ENCODE measurements at places on chromosomes 2 and 18. TPM values are rescaled to one million over a fixed set of nuclear protein-coding genes. Genes with fewer than 3 reads are reported as not detected.

- no peak for DNase-seq
These were observed 79.8 kb upstream of the LRPPRC start for GRCh38 chr2:44075541-44075940.

OSR1 gene
- total RNA-seq = not detected

CYS1 gene
- not detected for total RNA-seq

PCARE gene
- not detected for total RNA-seq

SFTPB gene
- 11.6 TPM for total RNA-seq

GRCh38 chr2:118971245-118972122 lies 29.5 kb downstream of the MARCO start:
- DNase-seq = no peak

DNA sequence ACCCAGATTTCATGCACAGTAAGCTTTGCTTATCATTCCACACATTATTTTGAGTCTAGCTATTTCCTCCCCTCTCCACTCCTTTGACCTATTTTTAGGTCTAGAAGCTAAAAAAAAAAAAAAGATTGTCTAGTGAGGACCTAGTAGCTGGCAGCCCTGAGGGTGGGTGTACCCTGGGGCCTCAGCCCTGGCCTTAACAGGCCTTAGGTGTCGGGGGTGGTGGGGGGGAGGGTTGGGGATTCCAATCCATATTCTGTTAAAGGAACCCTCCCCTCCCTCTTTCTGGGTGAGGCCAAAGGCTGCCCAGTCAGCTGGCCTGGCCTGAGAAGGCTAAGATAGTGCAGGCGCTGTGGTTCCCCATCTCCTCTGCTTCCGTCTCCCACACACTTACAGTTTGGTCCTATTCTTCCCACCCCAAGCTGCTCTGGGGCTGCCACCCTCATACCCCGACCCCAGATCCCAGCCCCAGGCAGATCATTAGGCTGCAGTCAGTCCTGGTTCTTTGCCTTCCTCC lies 65.5 kb upstream of the HK2 start:
- DNase-seq = no peak

- DNase-seq = no peak
These were observed 39.0 kb downstream of the OXER1 start for GRCh38 chr2:42724886-42725285.

SMPD4 gene
- 56.3 TPM for total RNA-seq

- DNase-seq = no peak
These were observed 14.0 kb downstream of the TNS1 start for GRCh38 chr2:217988840-217989204.

DNA sequence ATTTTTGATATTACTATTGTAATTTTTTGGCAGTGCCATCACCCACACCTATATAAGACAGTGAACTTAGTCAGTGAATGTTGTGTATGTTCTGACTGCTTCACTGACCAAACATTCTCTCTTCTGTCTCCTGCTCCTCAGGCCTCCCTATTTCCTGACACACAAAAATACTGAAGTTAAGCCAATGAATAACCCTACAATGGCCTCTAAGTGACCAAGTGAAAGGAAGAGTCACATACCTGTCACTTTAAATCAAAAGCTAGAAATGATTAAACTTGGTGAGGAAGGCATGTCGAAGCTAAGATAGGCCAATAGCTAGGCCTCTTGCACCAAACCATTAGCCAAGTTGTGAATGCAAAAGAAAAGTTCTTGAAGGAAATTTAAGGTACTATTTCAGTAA lies 151.9 kb downstream of the RND3 start:
- DNase-seq = no peak

DNA sequence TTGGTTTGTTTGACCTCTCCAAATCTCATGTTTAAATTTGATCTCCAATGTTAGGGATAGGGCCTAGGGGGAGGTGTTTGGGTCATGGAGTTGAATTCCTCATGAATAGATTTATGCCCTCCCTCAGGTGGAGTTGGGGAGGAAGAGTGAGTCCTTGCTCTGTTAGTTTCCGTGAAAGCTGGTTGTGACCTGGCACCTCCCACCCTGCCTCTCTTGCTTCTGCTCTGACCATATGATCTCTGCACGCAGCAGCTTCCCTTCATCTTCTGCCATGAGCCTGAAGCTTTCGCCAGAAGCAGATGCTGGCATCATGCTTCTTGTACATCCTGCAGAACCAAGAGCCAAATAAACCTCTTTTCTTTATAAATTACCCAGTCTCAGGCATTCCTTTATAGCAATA lies 231.6 kb upstream of the ERBB4 start:
- DNase-seq = no peak

DNA sequence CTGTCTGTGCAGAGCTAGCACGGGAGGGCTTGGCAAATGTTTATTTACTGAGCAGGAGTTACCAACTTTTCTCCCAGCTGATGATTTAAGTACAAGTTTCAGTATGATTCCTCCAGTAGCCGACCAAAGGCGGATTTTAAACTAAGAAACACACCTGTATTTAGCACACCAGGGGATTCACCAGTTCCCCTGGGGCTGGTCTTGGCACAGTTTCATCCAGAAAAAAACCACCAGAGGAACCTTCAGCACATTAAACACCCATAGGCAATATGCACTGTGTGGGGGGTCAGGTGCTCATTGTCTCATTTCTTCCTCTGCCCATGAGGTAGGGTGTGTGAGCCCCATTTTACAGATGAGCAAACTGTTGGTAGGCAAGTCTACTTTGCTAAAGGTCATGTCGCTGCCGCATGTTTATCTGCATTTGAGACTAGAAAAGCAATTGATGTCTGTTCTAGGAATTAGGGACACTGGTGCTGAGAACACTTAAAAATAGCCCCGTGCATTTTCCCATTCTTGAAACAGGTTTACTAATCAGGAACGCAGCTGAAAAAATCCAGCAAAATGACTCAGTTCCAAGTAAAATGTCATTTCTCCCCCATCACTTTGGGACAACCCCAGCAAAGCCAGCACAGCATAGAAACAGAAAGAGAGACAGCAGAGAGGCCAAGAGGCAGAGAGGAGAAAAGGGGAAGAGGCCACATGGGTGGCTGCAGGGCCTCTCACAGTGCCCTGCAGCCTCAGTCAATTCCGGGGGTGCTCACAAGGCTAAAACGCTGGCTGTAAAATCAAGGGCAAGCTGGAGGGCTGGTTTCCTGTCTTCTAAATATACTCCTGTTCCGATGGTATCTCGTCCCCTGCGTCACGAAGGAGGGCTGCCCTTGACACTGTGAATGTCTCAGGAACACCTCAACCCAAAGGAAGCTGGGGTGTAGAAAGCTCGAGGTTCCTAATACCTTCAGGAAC lies 166.8 kb upstream of the ID2 start:
- peak; percentile 51 for DNase-seq

GPR35 gene
- 13.2 TPM for total RNA-seq

GRCh38 chr18:65988972-65989371 lies 238.2 kb downstream of the CDH7 start:
- no peak for DNase-seq

GRCh38 chr2:110853516-110853915 lies 121.1 kb downstream of the ACOXL start:
- peak; percentile 55 for DNase-seq

GRCh38 chr2:233007270-233007669 lies 5.8 kb downstream of the NGEF start:
- no peak for DNase-seq

GRCh38 chr2:187920511-187920910 lies 366.3 kb upstream of the TFPI start:
- no peak for DNase-seq

- no peak for DNase-seq
These were observed 2.1 kb downstream of the KLHL14 start for GRCh38 chr18:32770666-32771168.

DNA sequence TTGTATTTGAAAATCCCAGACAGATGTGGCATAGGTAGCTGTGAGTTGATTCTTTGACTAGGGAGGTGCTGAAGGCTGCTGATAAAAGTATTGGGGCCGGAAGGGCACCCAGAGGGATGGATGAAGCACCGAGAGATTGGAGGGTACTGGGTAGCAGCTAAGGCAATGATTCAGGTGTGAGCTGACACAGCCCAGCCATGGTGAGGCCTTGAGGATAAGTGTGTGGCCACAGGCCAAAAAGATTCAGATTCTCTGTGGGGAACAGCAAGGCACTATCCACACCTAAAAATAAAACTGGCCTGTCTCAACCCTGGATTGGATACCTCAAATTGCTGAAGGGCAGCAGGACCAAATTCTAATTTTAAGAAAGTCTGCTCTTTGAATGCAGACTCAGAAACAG lies 35.2 kb downstream of the RDH14 start:
- no peak for DNase-seq

DNA sequence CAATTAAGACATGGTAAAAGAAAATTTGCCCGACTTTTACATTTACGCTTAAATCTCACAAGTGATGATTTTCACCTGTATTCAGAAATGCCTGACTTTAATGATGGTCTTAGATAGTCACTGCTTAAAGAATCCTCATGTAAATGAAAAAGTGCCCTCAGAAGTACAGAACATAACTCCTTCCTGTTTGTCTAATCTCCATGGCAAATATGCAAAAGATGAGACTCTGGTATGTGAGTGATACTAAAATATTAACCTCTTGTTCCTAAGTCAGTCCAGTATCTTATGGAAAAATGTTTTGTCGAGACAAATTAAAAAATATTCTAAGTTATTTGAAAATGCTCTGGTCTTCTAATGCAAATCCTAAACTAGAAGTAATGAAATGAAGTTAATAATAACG lies 29.2 kb downstream of the KCTD1 start:
- DNase-seq = no peak

DNA sequence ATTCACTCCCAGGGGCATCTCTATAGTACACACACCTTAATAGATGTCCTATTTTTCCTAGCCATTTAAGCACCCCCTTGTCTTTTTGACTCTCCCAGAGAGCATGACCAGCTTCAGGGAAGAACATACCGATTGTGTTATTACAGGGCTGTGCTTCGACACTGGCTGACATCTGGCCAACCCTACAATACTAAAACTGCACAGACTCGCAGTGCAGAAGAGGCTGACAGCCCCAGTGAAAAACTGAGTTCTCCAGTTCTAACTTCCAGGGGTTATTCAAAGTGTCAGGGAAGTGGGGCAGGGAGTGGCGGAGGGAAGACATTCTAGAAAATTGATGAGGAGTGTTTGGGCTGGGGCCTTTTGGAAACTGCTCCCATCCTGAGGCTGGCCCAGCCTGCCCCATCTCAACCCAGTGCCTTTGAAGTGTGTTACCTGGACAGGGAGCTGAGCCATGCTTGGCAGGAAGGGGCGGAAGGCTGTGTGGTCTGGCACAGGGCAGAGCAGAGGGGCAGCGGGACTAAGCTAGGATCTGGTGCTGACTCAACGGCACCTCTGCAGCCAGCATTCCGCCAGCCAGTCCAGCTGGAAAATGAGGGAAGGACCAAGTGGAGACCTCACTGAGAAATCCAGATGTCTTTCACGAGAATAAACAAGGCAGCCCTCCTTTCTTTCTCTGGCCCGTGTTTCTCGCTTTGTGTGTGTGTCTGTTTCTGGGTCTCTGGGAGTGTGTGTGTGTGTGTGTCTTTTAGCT lies 15.4 kb upstream of the IGFBP5 start:
- no peak for DNase-seq

DNA sequence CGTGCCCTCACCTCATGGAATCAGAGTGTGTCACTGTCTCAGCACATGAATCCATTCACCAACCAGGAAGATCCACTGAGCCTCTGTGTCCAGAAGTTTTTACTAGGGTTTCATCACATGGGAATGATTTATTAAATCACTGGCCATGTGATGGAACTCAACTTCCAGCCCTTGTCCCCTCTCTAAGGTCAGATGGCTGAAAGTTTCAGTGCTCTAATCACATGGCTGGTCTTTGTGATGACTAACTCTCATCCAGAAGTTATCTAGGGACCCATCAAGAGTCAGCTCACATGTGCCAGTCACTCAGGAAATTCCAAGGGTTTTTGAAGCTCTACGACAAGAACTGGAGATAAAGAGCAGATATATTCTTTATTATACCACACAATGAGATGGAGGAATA lies 140.5 kb upstream of the GYPC start:
- no peak for DNase-seq

- DNase-seq = no peak
These were observed 68.3 kb upstream of the PPM1B start for GRCh38 chr2:44100351-44100750.

- DNase-seq = no peak
These were observed 21.2 kb upstream of the RPL37A start for GRCh38 chr2:216477283-216478035.

DNA sequence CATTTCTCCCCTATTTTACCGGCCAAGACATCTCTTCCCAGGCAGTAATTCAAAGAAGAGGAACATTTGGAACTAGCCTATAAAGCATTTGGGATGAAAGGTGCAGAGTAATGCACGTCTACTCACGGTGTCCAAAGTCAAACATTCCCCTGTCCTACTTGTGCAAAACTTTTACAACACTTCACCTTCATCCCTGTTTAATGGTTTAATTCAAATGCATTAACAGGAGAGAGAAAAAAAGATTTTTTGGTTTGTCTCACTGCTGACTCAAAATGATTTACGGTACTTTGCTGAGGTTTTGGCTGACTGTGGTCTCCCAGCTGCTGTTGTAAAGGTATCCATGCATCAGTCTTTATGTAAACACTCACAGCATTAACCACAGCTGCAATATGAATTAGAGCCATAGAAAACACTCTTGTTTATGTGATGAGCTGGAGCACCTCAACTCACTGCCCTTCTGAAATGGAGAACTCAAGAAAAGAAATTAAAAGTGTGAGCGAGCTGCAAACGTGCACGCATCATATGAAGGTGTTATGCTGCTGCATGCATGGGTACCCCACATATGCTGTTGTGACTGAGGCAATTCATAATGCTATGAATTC lies 220.5 kb downstream of the PIEZO2 start:
- DNase-seq = no peak

DSEL gene
- total RNA-seq = 1.5 TPM

CTAGE1 gene
- not detected for total RNA-seq

DNA sequence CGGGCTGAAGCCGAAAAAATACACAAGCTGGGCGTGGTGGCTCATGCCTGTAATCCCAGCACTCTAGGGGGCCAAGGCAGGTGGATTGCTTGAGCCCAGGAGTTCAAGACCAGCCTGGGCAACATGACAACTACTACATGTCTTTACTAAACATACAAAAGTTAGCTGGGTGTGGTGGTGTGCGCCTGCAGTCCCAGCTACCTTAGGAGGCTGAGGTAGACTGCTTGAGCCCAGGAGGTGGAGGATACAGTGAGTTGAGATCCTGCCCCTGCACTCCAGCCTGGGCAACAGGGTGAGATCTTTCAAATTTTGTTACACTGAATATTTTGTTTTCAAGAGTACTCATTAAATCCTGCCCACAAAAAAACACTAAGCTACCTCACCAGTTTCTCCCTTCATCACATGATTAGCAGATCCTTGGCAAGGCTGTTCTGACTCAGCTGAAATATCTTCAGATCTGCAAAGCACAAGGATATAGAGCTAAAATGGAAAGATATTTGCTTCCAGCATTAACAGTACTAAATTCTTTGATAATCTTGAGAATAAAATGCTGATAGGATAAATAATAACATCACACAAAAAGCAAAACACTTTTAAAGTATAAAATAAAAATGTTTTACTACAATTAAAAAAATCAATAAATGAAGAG lies 28.2 kb upstream of the MCM6 start:
- no peak for DNase-seq

- no peak for DNase-seq
These were observed 145.2 kb downstream of the FHOD3 start for GRCh38 chr18:36442717-36443116.

GRCh38 chr2:236170590-236171165 lies 2.5 kb upstream of the GBX2 start:
- DNase-seq = no peak

POMC gene
- total RNA-seq = 4.7 TPM

BMP10 gene
- total RNA-seq = not detected

- DNase-seq = no peak
These were observed 28.3 kb downstream of the AGFG1 start for GRCh38 chr2:227500301-227500630.

GRCh38 chr2:37080266-37080665 lies 3.9 kb downstream of the HEATR5B start:
- no peak for DNase-seq

GRCh38 chr18:3665780-3666525 lies 216.0 kb downstream of the TGIF1 start:
- peak; percentile 29 for DNase-seq
